HT1080 (cell line): ENCODE measurements at places on chromosomes 16 and 17. TPM values are rescaled to one million over a fixed set of nuclear protein-coding genes. Genes with fewer than 3 reads are reported as not detected.

DNA sequence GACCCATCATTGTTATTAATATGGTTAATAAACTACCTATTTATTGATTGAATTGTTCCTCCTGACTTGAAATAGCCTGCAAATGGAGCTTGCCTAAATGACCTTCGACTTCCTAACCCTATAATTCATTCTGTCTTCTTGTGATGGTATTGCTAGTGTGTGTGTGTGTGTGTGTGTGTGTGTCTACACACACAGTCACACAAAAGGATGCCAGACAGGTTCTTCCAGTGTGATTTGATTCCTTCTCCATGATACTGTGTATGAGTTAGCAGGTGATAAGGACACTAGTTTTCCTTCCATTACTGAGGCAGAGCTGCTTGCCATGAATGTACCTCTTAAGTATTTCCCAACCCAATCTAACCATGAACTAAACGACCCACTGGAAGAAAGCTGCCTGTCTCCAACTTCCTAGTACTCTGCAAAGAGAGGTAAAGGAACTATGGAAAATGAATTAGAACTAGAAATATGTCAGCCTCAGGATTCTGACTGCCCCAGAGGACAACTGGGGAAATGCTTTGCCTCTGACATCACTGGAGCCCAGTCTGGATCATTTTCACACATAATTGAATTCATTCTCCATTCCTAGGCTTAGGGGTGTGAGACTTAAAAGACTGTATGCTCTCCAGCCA, 3.5 kb upstream of the CDC6 start:
- DNase-seq = peak; percentile 55

GRCh38 chr17:55416470-55417052, 5.1 kb downstream of the MMD start:
- no peak for DNase-seq

DNA sequence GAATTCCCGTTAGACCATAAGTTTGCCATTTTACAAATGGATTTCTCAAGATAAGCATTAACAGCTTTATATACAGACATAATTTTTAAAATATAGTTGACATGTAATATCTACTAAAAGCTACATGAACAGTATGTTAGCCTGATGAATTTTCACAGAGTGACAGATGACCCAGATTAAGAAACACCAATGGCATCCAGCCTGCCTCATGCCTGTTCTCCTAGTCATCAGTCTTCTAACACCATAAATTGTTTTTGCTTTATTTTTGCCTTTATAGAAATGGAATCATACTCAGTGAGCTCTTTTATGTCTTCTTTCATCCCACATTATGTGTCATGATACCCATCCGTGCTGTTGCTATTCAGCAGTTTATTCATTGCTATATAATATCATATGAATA, 80.0 kb downstream of the ATF7IP2 start:
- DNase-seq = no peak

GRCh38 chr16:10995565-10995964, 51.2 kb downstream of the CLEC16A start:
- no peak for DNase-seq

DNA sequence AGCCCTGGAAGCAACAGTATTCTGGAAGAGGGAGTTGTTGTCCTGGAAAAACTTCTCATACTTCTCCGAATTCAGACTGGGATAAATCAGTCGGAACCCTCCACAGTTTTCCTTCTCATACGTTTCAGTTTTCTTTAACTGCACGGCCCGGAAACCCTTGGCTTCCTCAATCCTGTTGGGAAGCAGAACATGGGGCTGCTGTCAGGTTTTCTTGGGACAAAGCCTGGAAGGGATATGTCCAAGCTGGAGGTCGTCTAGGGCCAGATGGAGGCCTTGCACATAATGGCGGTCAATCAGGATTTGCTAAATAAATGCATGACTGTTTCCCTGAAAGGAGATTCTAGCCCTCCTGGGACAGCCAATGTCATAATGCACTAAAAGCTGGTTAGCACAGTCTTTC, 29.2 kb downstream of the TTLL6 start:
- no peak for DNase-seq

GRCh38 chr17:80527016-80527645, 17.5 kb upstream of the RPTOR start:
- no peak for DNase-seq

- DNase-seq = no peak
Measured at GRCh38 chr16:9567666-9568065, 476.2 kb downstream of the HAPSTR1 start.

DNA sequence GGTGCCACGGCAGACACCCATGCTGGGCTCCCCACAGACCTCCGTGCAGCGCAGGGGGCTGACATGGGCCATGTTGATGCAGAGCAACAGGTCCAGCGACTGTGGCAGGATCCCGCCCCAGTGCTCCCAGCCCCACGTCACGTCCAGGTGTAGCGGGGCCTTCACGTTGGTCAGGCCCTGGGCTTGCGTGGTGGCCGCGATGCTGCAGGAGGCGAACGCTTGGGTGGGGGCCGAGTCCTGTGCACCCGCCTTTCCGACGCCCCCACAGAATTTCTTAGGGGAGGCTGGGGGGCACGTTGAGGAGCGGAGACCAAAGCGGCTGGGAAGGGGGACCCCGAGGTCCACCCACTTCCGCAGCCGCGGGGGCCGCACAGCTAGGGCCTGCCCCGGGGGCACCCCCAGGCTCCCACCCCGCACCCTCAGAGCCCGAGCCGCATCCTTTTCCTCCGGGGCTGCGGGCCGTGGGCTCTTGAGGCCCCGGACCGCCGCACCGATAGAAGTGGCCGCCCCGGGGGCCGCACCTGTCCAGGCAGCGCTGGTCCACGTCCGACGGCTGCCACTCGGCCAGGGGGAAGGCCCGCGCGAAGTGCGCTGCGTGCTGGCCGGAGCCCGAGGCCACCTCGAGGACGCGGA, 416 bp downstream of the METTL26 start:
- no peak for DNase-seq

DNA sequence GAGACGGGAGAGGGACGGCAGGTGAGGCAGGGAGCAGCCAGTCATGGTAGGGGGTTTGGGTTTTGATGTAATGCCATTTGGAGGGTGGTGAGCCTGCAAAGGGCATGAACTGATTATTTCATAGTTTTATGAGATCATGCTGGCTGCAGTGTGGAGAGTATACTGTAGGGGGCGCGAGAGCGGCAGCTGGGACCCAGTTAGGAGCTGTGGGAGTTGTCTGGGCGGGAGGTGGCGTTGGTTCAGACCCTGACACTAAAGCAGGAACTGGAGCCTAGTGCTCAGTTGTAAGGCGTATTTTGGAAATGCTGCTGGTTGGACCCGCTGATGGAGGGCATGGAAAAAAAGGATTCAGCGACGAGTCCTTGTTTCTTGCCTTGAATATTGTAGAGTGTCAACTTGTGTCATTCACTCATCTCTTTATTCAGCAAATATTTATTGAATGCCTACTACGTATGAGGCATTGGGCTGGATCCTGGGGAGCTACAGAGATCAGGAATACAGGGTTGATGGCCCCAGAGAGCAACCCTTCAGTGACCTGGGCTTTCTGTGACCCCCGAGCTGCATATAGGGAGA, 23.7 kb upstream of the KDM8 start:
- DNase-seq = peak; percentile 43

- DNase-seq = peak; percentile 83
Measured at GRCh38 chr17:36463916-36464764, 22.3 kb upstream of the ZNHIT3 start.

DNA sequence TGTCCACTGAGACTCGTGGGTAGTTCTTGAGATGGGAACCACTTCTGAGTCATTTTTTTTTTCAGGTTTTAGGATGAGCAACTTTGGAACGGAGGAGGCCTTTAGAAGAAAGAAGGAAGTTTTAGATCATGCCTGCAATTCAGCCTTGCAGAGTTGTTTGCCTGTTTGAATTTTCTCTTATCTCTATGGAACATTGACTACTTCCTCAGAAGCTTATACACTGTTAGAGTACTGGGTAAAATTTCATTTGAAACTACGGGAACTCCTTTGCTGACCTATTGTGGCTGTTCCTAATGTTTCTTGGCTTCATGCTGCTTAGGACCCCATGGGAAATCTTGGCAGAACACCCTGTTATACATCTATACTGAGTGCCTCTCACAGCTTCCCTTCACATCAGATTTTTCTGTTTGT, 70.8 kb downstream of the MAP2K6 start:
- no peak for DNase-seq

DNA sequence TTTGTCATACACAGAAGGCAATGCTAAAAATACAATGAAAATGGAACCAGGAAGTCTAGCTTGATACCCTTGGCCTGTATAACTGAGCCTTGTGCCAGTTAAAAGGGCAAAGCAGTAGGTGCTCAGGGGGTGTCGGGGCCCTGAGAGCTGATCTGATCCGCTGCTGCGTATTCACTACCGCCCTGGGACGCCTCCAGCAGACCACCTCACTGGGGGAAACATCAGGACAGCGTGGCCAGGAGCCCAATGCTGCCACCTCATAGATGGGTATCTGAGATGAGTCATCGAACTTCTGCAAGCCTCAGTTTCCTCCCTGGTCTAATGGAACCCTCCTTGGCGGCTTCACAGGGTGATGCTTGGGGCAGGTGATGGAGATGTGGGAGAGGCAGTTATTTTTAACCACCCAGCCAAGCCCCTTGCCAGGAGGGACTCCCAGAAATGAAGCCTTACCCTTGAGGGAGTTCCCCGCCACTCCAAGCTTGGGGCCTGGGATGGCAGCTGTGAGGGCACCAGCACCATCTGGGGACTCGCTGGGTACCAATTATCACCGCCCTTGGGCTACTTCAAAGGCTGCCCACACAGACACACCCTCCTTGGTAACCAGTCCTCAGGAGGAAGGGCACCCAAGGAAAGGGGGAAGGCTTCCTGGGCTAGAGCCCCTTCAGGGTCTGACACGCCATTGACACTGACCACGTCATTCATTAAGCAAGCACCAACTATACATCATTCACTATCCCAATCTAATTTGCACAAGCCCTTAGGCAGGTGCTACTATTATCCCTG, 7.8 kb downstream of the DEXI start:
- DNase-seq = no peak

- no peak for DNase-seq
Measured at GRCh38 chr17:2042390-2042847, 597 bp downstream of the OVCA2 start.

GRCh38 chr16:57866529-57866918, 64.2 kb upstream of the KIFC3 start:
- DNase-seq = no peak

GRCh38 chr16:894841-895240, 75.9 kb downstream of the LMF1 start:
- DNase-seq = no peak

- DNase-seq = no peak
Measured at GRCh38 chr17:38333635-38334295, 10.0 kb downstream of the GPR179 start.

The CAPN15 gene
- 92.4 and 122 TPM in 2 replicates for total RNA-seq

The CCDC57 gene
- total RNA-seq = 10.6 and 12.9 TPM in 2 replicates

The PDK2 gene
- 3.3 and 3.9 TPM in 2 replicates for total RNA-seq

The IL34 gene
- not detected in 2 replicates for total RNA-seq

The RMI2 gene
- total RNA-seq = 9.4 and 14.2 TPM in 2 replicates

The LDHD gene
- not detected in 2 replicates for total RNA-seq

The PRSS21 gene
- total RNA-seq = not detected in 2 replicates

The ITGAL gene
- total RNA-seq = not detected in 2 replicates

The IL21R gene
- 0.67 and 0.80 TPM in 2 replicates for total RNA-seq

The C17orf78 gene
- total RNA-seq = not detected in 2 replicates
